ENCODE measurements at places on chromosomes 4 and X. TPM values are rescaled to one million over a fixed set of nuclear protein-coding genes. Genes with fewer than 3 reads are reported as not detected.

DNA sequence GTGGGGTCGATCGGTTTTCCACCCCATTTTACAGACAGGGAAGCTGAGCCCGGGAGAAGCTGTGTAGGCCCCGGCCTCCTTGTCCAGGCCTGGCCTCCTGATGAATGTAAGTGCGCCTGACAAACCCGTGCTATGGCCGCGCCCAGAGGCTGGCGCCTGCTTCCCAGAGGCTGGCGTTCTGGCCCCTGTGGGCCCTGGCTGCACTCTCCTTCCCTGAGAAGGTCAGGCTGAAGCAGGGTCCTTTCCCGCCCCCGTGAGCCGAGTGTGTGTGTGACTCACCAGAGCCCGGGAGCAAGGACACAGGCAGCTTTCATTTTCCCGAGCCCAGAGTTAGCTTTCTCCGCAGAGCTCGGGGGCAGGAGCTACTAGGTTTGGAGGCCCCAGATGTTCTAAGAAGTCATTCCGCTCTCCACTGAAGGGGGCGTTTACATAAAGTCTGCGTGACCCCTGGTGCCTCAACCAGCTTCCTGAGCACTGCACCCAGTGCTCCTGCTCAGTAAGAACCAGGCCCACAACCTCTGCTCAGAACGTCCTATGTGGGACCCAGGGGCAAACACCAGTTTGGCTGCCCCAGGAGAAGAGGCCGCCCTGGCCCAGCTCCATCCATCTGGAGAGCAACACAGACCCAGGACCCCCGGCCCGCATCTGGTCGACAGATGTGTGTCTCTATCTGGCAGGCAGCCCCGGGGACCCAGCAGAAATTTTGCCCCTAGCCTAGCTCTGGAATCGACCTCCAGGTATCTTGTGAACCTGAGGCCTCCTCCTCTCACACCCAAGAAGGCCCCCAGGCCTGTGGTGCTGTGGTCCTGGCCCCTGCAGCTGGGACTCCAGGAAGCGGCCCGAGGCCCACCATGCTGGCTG is 13.6 kb downstream of the UVSSA start:
- DNase-seq: no peak

The SOX3 gene
- total RNA-seq: not detected

The FGFBP1 gene
- not detected for total RNA-seq

DNA sequence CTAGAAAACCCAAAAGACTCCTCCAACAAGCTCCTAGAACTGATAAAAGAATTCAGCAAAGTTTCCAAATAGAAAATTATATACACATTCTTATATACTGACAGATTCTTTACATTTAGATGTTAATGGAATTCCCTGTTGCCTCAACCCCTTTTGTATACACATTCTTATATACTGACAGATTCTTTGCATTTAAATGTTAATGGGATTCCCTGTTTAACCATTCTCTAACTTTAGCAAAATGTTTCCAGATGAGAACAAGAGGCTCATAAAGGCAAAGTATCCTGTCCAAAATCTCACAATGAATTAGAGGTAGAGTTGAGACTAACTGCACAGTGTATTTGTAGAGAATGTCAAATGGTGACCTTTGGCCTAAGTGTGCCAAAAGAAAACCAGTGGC is 23.1 kb upstream of the AR start:
- DNase-seq: no peak

GRCh38 chrX:9759337-9759736 is 6.3 kb downstream of the GPR143 start:
- no peak for DNase-seq

The COL25A1 gene
- not detected for total RNA-seq

- no peak for DNase-seq
These were observed 94.4 kb downstream of the IL15 start for GRCh38 chr4:141730805-141731204.

DNA sequence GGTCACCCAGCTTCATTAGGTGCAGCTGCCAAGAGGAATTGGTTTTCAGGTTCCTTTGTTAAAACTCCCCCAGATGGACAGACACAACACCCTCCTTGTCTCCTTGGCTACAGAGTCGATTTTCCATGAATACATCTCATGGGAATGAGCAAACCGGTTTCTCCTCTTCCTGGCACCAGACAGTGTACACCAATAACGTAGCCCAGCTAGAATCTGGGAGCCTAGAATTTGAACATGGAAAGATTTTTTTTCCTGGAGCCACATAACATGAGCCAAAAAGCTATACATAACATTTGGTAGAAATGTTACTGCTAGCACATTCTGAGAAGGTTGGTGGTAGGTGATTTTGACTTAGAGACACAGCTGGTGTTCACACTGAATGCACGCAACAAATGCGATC is 62.9 kb upstream of the SLC34A2 start:
- no peak for DNase-seq

The APOOL gene
- total RNA-seq: 14.7 TPM

DNA sequence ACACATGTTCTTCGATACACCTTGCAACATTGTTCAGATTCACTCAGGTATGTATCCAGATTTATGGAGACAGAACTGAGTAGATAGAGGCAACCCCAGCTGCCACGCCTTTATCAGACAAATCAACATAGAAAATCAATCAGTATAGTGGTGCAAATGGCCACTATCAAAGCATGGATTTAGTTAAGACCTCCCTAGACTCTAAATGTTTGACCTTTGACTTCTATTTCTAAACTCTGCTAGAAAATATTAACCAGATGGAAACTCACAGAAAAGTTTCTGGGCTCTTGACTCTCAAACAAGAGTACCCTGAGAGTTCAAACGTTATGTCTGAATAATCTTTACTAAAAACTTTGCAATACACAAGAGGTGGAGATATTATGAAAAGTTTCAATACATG is 411.5 kb downstream of the IQCM start:
- no peak for DNase-seq

GRCh38 chr4:10196191-10196590 is 79.6 kb upstream of the WDR1 start:
- DNase-seq: no peak

DNA sequence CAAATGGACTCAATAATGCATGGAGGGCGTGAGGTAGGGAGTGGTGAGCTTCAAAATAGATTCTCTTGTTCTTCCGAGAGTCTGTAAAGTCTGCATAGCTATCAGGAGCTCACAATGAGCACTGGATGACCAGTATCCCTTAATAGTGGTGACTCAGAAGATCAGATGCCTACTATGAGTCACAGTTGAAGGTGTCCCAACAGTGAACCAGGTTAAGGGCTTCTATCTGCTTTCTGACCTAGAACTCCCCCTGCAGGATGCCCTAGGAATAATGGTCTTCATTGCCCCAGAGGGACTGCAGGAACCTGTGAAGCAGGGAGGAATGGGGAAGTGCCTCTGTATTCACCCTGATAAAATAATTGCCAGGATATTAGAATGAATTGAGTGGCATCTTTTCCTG is 22.1 kb downstream of the DGKK start:
- DNase-seq: no peak

- DNase-seq: no peak
These were observed 220.1 kb downstream of the DLG3 start for GRCh38 chrX:70664726-70665125.

- DNase-seq: no peak
These were observed 218.5 kb downstream of the COL25A1 start for GRCh38 chr4:109083911-109084310.

The CORIN gene
- not detected for total RNA-seq

DNA sequence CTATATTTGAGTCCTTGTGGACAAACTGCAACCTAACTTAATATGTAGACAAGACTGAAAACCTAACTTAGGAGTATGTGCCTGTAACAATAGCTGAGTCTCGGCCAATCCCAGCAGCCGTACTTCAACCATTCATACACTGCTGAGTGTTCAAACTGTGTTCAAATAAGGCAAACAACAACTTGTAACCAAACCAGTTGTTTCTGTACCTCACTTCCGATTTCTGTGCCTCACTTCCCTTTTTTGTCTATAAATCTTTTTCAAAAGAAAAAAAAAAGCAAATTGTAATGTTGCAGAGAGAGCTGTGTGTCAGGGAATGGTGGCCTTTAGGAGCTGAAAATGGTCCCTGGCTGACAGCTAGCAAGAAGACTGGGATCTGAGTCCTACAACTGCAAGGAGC is 46.0 kb downstream of the GEMIN8 start:
- DNase-seq: no peak

The TMSB15B gene
- 10.3 TPM for total RNA-seq

DNA sequence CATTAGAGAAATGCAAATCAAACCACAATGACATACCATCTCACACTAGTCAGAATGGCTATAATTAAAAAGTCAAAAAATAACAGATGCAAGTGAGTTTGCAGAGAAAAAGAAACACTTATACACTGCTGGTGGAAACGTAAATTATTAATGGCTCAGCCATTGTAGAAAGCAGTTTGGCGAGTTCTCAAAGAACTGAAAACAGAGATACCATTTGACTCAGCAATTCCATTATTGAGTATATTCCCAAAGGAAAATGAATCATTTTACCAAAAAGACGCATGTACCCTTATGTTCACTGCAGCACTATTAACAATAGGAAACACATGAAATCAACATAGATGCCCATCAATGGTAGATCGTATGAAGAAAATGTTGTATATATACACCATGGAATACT is 75.0 kb downstream of the NAA11 start:
- DNase-seq: no peak

- DNase-seq: no peak
These were observed 1574.7 kb downstream of the STIM2 start for GRCh38 chr4:28435314-28435713.

The TET2 gene
- 42.9 TPM for total RNA-seq

DNA sequence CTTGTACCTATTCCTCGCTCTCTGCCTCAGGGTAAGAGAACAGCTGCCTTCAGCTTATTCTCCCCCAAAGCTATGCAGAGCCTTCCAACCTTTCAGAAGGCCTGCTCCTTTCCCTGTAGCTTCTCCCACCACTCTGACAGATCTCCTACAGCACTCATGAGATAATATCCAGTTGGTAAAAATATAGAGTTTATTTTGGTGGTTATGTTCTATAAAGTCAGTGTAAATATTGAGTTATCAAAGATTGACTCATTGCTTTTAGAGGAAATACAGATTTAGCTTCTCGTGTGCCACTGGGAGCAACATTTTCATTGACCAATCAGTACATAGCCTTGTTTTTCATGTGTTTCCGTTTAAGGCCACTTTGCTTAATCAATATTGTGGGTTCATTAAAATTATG is 216.2 kb upstream of the TECRL start:
- DNase-seq: no peak

DNA sequence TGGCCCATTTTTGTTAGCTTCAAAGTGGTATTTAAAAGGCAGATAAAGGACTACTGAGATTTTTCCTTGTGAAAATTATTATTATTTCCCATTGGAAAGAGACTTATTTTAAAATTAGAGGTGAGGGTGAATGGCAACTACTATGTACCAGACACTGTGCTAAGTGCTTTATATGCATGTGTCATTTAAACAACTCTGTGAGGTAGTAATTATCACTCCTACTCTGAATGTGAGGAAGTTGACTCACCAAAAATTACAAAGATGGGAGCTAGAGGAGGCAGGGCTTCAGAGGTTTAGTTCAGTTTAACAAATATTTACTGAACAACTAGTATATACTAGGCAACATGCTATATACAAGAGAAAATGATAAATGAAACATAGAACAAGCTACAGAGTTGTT is 78.2 kb downstream of the MSL3 start:
- no peak for DNase-seq

The TECRL gene
- not detected for total RNA-seq

DNA sequence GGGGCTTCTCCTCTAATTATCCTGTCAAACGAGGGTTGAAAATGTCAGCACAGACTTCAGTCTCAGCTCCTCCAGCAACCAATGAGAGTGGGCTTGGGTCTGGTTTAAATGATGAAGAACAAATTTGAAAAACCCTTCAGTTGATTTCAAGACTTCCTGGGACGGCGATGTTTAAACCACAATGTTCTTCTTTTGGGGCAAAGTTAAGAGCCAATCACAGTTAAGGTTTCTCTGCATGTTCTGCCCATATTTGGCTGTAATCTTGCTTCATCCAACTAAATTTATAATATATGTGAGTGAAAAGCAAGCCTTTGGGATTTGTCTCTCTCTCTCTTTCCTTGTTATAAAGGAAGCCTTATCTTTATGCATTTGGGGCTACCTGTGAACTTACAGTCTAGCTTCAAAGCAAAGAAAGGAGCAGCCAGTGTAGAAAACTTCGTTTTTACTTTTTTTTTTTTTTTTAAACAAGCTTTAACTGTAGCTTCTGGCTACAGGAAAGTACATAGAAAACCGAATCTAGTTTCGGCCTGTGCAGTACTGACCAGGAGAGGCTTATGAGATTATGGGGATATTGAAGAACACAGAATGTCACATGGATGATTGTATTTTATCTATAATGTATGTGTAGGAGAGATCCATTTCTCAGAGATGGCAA is 46.8 kb upstream of the FAM9C start:
- DNase-seq: peak; percentile 75

GRCh38 chrX:38824176-38824575 is 22.9 kb downstream of the MID1IP1 start:
- no peak for DNase-seq

- peak; percentile 13 for DNase-seq
These were observed 33.3 kb upstream of the H2AZ1 start for GRCh38 chr4:99983289-99983943.

The HSPA4L gene
- 21.5 TPM for total RNA-seq

DNA sequence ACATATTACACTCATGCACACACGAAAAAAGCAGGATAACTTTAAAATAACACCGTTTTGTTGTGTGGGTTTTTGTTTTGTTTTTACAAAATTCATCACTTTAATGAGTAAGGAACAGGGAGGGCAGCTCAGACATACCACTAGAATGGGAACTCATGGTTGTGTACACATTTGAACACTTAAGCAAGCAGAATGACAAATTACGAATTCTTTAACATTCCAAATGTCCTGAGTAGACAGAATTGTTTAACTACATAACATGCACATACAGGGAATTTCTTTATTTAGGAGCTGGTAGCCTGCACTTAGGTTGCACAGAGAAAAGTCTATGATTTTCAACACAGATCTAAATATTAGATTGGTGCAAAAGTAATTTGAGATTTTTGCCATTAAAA is 96.4 kb downstream of the ATP8A1 start:
- DNase-seq: no peak

- no peak for DNase-seq
These were observed 10.4 kb downstream of the OGT start for GRCh38 chrX:71543316-71543715.

The CCSER1 gene
- 1.2 TPM for total RNA-seq

The ADAM29 gene
- total RNA-seq: not detected

- DNase-seq: no peak
These were observed 294.0 kb downstream of the TENM3 start for GRCh38 chr4:182537031-182537795.
